ENCODE measurements at places on chromosomes 16 and 17.

- no peak for DNase-seq
Observed at GRCh38 chr17:8708025-8708461, 36.6 kb downstream of the CCDC42 start.

- no peak for DNase-seq
Observed at GRCh38 chr17:5775098-5775497, 190.8 kb upstream of the NLRP1 start.

GRCh38 chr17:82970818-82971590 lies 108.4 kb upstream of the METRNL start:
- no peak for DNase-seq

GRCh38 chr17:41537990-41538389 lies 9.9 kb upstream of the KRT19 start:
- no peak for DNase-seq

DNA sequence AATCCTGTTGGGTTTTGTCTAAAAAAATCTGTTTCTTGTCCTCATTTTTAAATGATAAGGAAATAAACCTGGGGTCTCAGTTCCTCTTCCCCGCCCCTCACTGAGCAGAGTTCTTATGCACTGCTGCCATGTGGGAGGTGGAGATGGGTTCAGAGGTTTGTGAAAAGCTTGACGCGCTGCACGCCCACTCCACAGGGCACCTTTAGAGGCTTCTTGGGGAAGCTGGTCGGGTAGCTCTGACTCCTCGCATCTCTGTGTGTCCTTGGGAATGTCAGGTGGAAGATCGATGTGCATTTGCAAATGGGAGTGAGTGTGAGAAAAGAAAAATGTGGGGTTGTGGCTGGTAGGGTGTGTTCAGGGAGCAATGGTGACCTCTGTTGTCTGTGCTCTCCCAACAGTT lies 4.7 kb upstream of the ZNHIT3 start:
- DNase-seq = no peak

DNA sequence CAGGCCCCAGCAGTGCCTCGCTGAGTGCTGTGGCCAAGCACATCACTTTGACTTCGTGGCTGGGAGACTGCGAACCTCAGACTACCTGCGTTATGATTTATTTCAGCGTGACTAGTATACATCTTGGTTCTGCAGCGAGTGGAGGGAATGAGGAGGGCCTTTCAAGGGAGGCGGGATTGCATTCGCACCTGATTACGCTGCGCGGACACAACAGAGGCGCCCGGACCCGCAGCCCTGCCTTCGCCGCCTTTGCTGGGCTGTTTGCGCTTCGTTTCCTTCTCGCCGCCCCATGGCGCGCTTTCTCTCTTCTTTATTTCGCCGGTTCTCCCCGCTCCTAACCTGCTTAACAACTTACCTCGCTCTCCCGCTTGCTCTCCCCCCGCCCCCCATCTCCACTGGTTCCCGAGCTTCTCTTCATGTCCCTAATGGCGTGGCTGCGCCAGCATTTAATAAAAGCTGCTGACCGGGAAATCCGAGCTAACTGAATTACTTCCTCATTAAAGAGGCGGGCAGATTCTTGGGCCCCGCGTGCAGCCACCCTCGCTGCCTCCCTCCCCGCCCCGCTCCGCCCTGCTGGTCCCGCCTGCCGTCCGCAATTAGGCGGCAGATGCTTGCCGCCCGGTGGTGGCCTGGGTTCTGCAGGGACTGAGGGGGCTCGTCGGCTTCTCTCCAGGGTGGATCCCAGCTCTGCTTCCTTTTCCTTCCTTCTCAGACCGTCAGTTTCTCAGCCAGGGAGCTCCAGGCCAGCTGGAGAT lies 257.6 kb upstream of the SDK2 start:
- peak; percentile 8 for DNase-seq

DNA sequence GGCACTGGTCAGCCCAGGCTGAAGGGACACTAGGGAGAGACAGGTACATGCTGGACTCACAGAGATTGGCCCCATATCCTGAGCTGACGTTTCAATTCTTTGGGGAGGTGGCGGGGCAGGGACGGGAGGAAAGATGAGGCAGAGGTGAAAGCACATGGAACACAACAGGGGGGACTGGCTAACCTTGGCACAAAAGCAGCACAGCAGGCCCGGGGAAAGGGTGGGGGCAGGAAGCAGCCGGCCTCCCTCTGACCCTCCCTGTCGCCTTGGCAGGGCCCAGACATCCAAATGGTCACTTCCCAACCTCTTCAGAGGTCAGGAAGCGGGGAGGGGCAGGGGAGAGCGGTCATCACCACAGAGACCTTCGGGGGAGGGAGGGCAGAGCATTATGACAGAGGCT lies 6.6 kb downstream of the VAT1 start:
- no peak for DNase-seq

GRCh38 chr17:46908068-46908737 lies 14.8 kb upstream of the GOSR2 start:
- DNase-seq = no peak

GRCh38 chr16:75446416-75446815 lies 13.1 kb upstream of the CFDP1 start:
- no peak for DNase-seq

DNA sequence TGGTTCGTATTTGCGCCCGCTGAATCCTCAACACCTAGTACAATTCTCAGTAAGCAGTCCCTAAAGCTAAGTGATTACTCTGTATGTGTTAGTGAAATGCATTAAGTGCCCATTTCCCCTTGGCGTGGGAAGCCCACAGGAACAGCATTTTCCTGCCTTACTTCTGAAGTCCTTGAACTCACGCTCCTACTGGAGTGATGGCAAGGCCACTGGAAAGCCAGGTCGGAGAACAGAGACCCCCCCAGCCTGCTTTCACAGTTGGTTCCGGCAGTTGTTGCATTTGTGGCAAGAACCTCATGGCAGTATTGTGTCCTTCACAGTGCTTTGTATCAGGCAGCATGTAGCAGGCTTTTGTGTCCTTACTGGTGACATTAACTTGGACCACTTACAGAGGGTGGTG lies 340.7 kb downstream of the CDH13 start:
- DNase-seq = no peak

- DNase-seq = no peak
Observed at GRCh38 chr17:21242026-21242697, 11.0 kb downstream of the NATD1 start.

- no peak for DNase-seq
Observed at GRCh38 chr16:8632675-8633182, 11.2 kb downstream of the METTL22 start.

DNA sequence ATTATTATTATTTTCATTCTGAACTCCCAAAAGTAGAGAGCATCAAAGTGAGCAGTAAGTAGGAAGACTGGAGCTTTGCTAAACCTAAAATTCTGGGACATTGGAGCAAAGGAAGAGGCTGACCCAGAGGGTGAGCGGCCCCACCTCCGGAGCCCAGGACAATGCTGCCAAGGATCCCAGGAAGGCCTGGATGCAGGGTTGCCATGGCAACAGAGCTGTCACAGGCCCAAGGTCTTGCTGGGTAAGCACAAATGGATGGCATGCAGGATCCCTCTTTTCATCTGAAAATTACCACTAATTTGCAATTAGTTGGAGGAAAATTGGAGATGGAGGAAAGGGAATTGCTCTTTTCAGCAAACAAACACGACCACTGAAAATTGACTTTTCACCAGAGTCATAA lies 457.9 kb upstream of the CDH5 start:
- no peak for DNase-seq

GRCh38 chr17:41750862-41751261 lies 16.4 kb upstream of the HAP1 start:
- DNase-seq = no peak

- DNase-seq = no peak
Observed at GRCh38 chr17:17051791-17052461, 9.7 kb downstream of the MPRIP start.

- DNase-seq = no peak
Observed at GRCh38 chr16:53511403-53512280, 8.6 kb upstream of the AKTIP start.

DNA sequence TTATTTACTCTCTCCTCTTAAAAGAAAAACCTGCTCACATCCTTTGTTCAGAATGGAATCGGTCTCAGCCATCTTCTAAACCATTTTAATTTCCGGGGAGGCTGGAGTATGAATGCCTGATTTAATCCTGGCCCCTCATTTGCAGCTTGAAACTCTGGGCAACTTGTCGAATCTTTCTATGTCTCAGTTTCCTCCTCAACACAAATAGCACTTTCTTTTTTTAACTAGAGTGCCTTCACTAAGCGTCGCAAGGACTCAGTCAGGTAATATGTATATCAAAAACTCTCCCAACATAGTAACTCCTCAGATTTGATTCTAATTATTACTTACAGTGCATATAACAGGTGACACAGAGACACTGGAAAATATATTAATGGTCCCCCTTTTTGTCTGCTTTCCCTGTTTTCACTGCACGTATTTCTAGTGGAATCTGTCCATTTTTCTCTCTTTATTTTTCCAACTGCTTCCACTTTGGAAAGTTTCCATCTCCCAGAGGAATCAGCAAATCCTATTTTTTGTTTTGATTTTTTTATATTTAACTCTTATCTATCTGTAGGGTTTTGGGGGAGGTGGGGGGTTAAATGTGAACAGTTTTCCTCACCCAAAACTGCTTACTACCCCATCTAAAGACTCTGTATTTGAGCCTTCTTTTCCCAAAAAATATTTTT lies 18.6 kb downstream of the SNN start:
- no peak for DNase-seq

GRCh38 chr17:29949696-29950095 lies 8.3 kb downstream of the EFCAB5 start:
- DNase-seq = no peak

DNA sequence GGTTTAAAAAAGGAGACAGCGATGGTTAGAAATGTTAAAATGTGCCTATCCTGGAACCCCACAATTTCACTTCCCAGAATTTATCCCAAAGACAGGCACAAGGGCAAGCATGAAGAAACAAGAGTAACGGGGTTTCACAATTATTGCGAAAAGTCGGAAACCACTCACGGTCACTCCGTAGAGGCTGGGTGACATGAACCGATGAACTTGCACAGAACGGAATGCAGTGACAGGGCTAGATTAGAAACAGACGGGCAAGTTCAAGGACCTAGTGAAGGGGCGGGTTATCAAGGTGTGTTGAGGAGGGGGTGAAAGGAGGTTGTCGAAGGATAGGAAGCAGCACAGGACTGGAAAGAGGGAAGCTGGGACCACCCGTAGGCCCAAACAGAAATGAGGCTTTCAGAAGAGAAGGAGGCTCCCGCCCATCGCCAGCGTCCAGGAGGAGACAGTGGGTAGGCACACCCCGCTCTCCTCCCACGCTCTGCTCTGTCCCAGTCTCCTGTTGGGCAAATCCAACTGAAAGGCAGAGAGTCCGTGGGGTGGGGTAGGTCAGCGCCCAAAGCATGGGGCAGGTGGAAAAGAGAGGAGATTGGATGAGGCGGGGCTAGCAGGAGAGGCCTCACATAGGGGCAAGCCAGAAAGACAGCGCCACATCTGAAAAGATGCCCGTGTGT lies 47.4 kb upstream of the JPH3 start:
- DNase-seq = no peak

DNA sequence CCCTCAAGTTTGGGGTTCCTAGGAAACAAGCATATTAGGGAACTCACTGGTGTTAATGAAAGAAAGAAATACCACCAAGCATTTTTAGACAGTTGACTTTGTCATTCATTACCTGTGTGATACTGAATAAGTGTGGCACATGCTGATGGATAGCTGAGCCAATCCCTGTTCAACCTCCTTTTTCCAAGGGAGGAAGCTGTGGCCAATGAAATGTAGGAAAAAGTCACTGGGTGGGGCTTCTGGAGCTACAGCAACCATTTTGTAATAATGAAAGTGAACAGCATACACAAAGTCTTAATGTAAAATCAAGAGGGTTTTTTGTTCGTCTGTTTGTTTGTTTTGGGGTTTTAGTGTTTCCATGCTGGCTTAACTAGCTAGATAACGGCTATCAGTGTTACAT lies 254.3 kb upstream of the SALL1 start:
- DNase-seq = no peak

DNA sequence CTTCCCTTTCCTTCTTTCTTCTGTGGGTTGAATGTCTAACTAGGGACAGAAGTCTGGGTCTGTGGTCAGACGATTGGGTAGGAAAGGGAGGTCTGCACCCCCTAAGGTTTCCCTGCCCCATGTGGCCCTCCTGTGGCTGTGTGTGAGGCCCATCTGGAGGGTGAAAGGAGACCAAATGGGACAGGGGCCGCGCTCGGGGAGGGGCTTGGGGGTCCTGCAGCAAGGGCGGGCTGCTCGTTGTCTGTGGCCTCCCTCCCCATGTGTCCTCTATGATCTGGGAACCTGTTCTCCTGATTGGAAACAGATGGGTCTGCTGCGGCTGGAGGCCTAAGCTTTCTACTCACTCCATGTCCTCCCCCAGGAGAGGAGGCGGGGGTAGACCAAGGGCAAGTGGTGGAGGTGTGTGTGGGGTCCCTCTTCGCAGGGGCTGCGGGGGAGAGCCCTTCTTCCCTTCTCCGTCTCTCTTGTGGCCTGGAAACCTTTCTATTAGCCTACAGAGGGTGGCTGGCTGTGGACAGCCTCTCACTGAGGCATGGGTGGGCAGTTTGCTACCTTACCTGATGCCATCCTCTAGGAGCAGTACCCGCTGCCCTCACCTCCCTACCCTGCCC lies 18.6 kb downstream of the IGFBP4 start:
- DNase-seq = no peak

DNA sequence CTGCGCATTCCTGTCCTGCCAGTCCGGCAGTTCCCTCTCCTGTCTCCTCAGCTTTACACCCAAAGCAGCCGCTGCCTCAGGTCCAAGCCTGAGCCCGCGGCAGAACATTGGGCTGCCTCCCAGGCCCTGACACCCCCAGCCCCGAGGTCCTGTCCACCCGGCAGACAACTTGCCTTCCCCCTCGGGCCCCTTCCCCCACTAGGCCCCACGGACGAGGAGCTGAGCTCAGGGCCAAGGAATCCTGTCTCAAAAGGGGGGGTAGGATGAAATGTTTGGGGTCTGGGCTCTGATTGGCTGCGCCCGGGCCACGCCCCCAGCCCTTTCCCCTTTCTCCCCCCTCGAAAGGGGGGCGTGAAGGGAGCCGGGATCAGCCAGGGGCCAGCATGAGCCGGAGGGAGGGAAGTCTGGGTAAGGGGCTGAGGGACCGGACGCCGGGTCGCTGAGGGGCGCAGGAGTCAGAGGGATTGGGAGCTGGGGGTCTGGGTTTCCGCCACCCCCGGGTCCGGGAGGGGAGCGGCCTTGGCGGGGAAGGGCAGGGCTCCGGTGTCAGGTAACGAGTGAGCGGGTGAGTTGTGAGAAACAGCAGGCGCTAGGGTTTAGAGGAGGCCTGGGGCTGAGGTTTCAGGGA lies at the start of gene CTF1:
Gene CTF1, plus strand, starts transcription at position 354 of the 628 bp plus-strand sequence. Its CDS starts 30 bp downstream, at position 384.
- no peak for DNase-seq

All from stimulated activated CD8-positive, alpha-beta memory T cell treated with anti-CD3 and anti-CD28 coated beads, Interleukin-15, amount 100 ng/mL, for 4 hours (primary cell).